Hair follicle dermal papilla cell (primary cell): ENCODE measurements at places on chromosomes 5 and 9. TPM values are rescaled to one million over a fixed set of nuclear protein-coding genes. Genes with fewer than 3 reads are reported as not detected.

The GRIA1 gene
- total RNA-seq, result 12.3 and 33.9 TPM in 2 replicates

The AHRR gene
- 122 and 160 TPM in 2 replicates for total RNA-seq

The TERT gene
- not detected in 2 replicates for total RNA-seq

The SLC36A2 gene
- total RNA-seq, result not detected in 2 replicates

The CNTNAP3 gene
- under 0.01 and 0.12 TPM in 2 replicates for total RNA-seq

The CATSPER3 gene
- total RNA-seq, result not detected in 2 replicates

The BTNL8 gene
- not detected in 2 replicates for total RNA-seq

The ALDH1B1 gene
- 25.8 and 32.3 TPM in 2 replicates for total RNA-seq

The SHISAL2B gene
- total RNA-seq, result not detected in 2 replicates

The PCDHB6 gene
- 0.49 and 0.73 TPM in 2 replicates for total RNA-seq

The JAKMIP2 gene
- total RNA-seq, result 7.8 and 8.1 TPM in 2 replicates

The SPINK6 gene
- total RNA-seq, result not detected in 2 replicates

The DNAI1 gene
- not detected in 2 replicates for total RNA-seq

The PDE4D gene
- total RNA-seq, result 27.1 and 41.7 TPM in 2 replicates

The BSPRY gene
- total RNA-seq, result not detected in 2 replicates

The ZNF367 gene
- total RNA-seq, result 0.97 TPM in 2 replicates

The DIPK1B gene
- total RNA-seq, result 0.12 TPM in 1 of 2 replicates, not detected in the other

The NR2F1 gene
- 23.2 and 25.5 TPM in 2 replicates for total RNA-seq

The SYK gene
- total RNA-seq, result not detected in 2 replicates

The CDKN2B gene
- total RNA-seq, result 17.9 and 22.1 TPM in 2 replicates

The TEX48 gene
- total RNA-seq, result not detected in 2 replicates

The HSD17B3 gene
- not detected in 2 replicates for total RNA-seq

The OR13F1 gene
- total RNA-seq, result not detected in 2 replicates

The BTNL3 gene
- not detected in 2 replicates for total RNA-seq

The INSL4 gene
- not detected in 2 replicates for total RNA-seq

The AJM1 gene
- total RNA-seq, result 0.85 and 0.97 TPM in 2 replicates

The FYB1 gene
- 0.12 and 0.32 TPM in 2 replicates for total RNA-seq

The BAAT gene
- 0.12 TPM in 1 of 2 replicates, not detected in the other for total RNA-seq

The SPATA31A3 gene
- not detected in 2 replicates for total RNA-seq

The HAVCR1 gene
- not detected in 2 replicates for total RNA-seq

The PRRX2 gene
- 76.4 and 92.7 TPM in 2 replicates for total RNA-seq

The MEF2C gene
- 30.8 and 34.6 TPM in 2 replicates for total RNA-seq

The ROPN1L gene
- 0.32 and 0.36 TPM in 2 replicates for total RNA-seq

The GZMA gene
- not detected in 2 replicates for total RNA-seq
